ENCODE measurements at places on chromosomes 3 and 15.

- no peak for DNase-seq
Measured at GRCh38 chr3:120599211-120599610, 3.1 kb downstream of the NDUFB4 start.

DNA sequence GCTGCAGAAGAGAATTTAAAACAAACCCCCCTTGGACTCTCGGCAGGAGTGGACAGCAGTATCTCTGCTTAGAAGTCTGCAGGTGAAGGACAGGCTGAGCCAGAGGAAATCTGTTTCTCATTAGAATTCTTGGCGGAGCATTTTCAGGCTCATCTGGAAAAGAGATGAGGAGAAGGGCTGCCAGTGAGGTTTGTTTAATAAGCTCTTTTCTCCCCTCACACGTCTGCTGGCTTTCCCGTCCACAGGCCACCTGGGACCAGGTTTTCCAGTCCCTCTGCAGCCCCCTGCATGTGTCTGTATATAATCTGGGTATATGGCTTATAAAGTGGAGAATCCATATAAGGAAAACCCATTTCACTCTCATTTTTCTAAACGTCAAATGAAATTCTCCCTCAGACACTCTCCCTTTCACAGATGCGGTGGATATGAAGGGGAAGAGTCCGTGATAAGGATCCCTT is 155.4 kb upstream of the TPM1 start:
- no peak for DNase-seq

GRCh38 chr15:87896936-87897335 is 359.6 kb downstream of the NTRK3 start:
- peak; percentile 18 for DNase-seq

DNA sequence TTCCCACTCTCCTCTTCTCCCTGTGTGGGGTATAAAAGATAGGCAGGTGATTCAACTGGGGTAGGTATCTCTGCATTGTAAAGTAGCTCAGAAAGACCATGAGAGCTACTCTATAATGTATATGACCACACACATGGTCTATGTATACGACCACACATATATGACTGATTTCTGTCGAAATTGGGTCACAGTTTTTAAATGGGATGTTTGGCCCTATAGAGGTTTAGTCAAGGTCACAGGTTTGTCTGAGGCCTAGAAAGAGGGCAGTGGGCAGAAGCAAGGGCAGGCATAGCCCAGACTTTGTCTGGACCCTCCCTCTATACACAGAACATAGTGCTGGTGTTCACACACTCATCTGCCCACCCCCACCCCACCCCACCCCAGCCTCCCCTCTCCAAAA is 4.4 kb downstream of the LAMP3 start:
- no peak for DNase-seq

DNA sequence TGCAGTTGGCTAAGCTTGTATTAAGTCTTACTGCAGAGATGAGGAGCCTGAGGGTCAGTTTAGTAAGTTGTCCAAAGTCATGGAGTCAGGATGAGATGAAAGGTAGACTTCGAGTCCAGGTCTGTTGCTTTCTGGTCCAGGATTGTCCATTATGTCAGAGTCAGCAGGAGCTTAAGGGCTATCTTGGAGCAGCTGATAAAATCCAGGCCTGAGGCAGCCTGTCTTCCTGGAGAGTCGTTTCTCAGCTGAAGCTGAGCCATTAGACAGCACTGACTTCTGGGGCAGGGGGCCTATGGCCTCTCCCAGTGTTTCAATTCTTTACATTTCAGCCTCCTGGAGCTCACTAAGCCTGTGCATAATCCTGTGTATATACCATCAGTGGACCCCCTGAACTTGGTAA is 219.5 kb upstream of the GAP43 start:
- DNase-seq, result no peak

- DNase-seq, result no peak
Measured at GRCh38 chr3:77259694-77260093, 219.8 kb downstream of the ROBO2 start.

GRCh38 chr3:107928084-107928445 is 162.8 kb downstream of the CD47 start:
- DNase-seq, result peak; percentile 83

- peak; percentile 37 for DNase-seq
Measured at GRCh38 chr3:196311-197148, at the start of gene CHL1. Gene CHL1 (plus strand): TSS chr3:196763. CDS start chr3:319777, 123,014 bp downstream.

Data from G401 (cell line).